Activated T-cell treated with anti-CD3 and anti-CD28 coated beads, Interleukin-2, amount 50 U/mL, for 72 hours (primary cell): ENCODE measurements at places on chromosomes 4 and X. TPM values are rescaled to one million over a fixed set of nuclear protein-coding genes. Genes with fewer than 3 reads are reported as not detected.
A peak's percentile ranks its signal among the peaks of the same experiment; 100 is the strongest.

MAGEE1 gene
- total RNA-seq = 3.3 TPM

CYTL1 gene
- not detected for total RNA-seq

NAP1L2 gene
- 2.0 TPM for total RNA-seq

SORBS2 gene
- 0.26 TPM for total RNA-seq

RTL3 gene
- total RNA-seq = not detected

GRCh38 chr4:87046121-87046551 is 111.3 kb downstream of the AFF1 start:
- DNase-seq = no peak

GRCh38 chr4:185079271-185079905 is 61.1 kb downstream of the HELT start:
- no peak for DNase-seq

- DNase-seq = no peak
Measured at GRCh38 chr4:95091272-95091671, 333.5 kb downstream of the BMPR1B start.

GRCh38 chrX:120021927-120022326 is 55.6 kb downstream of the RHOXF2B start:
- no peak for DNase-seq

DNA sequence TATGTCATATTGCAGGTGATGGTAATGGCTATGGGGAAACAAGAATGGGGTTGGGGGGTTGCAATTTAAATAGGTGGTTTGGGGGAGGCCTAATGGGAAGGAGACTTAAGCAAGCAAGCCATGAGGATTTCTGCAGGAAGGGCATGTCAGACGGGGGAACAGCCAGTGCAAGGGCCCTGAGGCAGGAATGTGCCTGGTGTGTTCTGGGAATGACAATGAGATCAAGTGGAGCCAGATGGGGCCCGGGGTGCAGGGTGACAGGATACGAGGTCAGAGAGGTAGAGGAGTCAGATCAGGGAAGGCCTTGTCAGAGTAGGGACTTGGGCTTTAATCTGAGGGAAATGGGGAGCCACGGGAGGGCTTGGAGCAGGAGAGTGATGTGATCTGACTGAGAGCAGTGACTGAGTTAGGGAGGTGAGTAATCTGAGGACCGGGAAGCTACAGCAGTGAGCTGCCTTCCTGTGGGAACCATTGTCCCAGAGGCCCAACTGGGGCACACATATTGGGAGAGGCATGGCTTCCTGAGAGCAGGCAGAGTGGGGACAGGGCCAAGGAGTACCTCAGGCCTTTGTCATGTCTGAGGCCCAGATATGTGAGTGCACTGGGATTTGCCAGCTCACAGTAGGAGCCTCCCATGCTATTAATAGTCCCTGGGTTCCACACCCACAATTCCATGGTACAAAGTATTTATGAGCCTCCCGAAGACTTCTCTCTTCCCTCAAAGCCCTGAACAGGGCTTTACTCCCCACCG is 139.8 kb downstream of the BCOR start:
- DNase-seq = no peak

DNA sequence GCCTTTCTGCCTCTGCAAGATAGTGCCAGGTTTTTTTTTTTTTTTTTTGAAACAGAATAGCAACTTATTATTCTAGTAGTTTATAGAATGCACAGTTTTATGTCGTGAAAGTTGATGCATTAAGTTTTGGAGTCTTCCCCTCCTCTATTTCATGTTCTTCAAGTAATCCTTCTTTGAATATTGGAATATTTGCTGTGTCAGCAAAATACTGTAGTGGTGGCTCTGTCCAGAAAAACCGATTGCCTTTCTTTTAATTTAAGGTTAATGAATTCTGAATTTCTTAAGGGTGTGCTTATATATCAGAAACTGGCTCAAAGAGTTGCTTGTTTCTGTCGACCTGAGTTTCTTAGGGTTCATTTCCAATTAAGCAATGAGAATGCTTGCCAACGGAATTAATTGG is 34.8 kb upstream of the TMSB15B start:
- no peak for DNase-seq

DNA sequence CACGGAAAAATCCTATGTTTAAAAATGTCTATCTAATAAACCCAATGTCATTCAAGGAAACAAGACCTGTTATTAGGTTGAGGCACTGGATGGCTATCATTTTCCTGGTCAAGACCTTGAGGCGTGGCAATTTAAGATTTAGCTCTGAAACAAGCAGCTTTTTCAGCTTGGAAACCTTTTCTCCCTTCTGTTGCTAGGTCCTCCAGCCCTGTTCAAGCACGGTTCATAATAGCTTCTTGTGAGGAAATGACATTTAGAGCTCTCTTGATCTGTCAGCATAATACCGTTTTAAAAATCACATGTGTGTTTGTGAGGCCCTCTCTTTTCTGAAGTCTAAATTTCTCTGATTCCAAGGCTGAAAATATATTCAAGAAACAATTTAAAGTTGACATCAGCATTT is 133.6 kb upstream of the GRPR start:
- no peak for DNase-seq

- no peak for DNase-seq
Measured at GRCh38 chrX:13890806-13891205, 73.9 kb upstream of the GPM6B start.

GRCh38 chr4:168451744-168452390 is 28.4 kb downstream of the DDX60L start:
- DNase-seq = no peak

DNA sequence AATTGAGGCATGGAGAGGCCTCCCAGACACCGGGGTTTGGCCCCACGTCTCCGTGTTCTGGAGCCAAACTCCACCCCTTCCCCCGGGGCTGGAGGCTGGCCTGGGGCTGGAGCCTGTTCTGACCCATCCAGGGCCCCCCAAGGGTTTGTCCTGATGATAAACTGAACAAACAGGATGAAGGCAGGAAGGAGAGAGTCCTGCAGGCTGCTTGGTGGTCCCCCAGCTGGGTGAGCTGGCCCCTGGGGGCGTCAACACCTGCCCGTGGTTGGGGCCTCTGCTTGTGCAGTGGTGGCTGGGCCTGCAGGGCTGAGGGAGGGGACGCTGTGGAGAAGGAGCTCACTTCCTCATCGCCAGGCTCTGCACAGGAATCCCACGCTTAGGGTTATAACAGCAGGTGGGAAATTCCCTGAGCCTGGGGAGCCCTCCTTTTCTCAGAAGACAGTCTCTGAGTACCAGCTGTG is 2.3 kb downstream of the SH3TC1 start:
- DNase-seq = peak; percentile 39

- DNase-seq = no peak
Measured at GRCh38 chrX:104137496-104137895, 19.3 kb downstream of the SLC25A53 start.
